ENCODE measurements at places on chromosomes 5 and 9. TPM values are rescaled to one million over a fixed set of nuclear protein-coding genes. Genes with fewer than 3 reads are reported as not detected.

- DNase-seq: no peak
These were observed 3.1 kb downstream of the DMRT2 start for GRCh38 chr9:1053282-1053621.

Gene PTPA
- total RNA-seq: 145 TPM

Gene SNCAIP
- total RNA-seq: 2.6 TPM

Gene SLC9A3
- 0.75 TPM for total RNA-seq

Gene MARCOL
- not detected for total RNA-seq

DNA sequence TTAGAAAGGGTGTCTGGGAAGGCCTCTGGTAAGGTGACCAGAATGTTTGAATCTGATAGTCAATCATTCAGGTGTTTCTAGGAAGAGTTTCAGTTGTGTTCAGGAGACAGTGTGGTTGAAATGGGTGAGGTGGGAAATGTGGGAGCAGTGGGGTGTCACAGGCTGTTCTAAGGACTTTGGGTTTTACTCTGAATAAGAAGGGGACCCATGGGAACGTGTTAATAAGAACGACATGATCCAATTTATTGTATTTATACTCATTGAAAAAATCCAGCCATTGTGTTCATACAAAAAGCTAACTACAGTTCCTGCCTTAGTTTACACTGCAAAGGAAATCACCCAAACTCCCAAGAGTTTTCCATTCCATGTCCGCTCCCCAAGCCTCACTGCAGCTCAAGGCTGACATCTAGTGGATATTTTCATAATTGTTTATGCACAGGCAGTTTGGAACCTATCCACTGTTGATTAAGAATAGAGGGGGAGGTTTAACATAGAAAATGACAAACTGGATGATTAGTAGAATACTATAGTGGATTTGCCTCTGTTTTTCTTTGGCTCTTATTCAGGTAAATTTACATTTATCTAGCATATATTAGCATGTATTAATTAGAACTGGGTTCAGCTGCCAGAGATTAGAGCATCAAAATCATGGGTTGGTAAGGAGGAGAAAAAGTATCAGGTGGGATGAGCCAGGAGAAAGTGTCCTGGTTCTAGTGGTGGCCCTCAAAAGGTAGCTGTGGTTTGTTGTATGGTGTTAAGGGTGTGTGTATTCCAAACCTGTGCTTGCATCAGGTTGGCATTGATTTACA is 17.7 kb downstream of the CAVIN4 start:
- DNase-seq: no peak

GRCh38 chr5:38739705-38740045 is 106.1 kb upstream of the OSMR start:
- DNase-seq: no peak

Gene CCNO
- 0.42 TPM for total RNA-seq

Gene SPINK6
- not detected for total RNA-seq

GRCh38 chr9:89873801-89874200 is 269.0 kb downstream of the GADD45G start:
- peak; percentile 10 for DNase-seq

DNA sequence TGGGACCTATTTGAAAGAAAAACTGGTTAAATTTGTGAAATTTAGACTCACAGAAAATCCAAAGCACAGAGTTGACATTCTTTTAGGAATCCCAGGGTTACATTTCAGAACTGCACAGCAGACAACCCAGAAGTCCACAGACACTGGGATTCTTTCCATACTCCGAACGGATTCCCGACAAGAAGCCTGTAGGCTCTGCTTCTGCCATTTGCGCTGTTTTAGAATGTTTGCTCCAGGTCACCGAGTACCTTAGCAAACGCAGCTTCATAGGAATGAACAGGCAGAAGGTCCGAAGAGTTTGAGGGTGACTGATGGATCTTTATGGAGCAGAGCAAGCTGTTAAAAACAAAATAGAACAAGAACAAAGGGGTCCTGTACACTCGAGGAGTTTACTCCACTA is 84.5 kb upstream of the NFIB start:
- no peak for DNase-seq

GRCh38 chr5:62093976-62094375 is 212.0 kb upstream of the KIF2A start:
- no peak for DNase-seq

Gene FOXI1
- total RNA-seq: not detected

DNA sequence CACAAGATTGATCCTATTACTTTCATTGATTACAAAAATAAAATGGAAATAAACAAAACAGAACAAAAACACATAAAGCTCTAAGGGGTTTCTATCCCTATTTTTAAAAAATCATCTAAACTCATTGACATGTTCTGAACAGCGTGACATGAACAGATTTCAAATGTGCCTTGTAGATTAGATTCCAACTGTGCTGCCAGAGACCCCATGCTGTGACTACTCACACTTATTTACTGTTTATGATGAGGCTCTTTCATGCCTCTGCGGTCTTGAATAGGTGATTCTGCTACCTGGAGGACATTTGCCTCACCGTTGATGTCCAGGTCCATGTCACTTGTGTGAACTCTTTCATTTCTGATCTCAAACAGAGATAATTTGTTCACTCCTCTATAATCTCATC is 990.2 kb downstream of the CDH12 start:
- no peak for DNase-seq

Gene LSM11
- 4.5 TPM for total RNA-seq

Gene PCA3
- total RNA-seq: not detected

DNA sequence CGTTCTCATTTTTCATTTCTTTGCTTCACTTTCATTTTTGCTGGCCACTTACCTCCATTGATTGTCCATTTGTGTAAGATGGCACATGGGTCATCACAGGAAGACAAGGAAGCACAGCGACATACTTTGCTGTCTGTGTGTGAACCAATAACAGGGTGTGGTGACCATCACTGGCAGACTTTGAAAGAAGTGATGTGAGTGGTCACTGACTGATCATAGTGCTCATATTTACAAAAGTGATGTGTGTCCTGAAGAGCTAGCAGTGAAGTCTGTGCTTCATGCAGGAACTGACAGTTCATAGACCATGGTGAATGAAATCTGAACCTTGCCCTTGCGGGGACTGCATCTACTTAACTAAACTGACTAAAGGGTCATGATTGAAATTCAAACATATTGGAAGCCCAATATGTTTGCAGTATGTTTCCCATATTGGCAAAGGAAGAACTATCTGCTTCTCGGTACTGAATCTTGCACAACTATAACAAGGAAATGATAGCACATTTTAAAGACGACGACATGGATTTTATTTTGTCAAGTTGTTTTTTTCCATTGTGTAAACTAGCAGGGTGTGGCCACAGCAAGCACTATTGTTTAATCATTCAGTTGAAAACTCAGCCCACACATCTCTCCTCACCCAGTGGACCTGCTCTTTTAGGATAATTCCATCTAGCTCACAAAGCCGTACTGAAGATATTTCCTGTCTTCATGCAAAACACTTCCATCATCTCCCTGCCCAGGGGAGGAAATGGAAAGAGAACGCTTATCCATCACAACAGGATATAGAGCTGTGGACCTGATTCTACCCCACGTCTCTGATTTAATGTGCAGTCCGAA is 232.0 kb upstream of the ANKRD55 start:
- DNase-seq: no peak
